ENCODE measurements at places on chromosomes 5 and 9.

DNA sequence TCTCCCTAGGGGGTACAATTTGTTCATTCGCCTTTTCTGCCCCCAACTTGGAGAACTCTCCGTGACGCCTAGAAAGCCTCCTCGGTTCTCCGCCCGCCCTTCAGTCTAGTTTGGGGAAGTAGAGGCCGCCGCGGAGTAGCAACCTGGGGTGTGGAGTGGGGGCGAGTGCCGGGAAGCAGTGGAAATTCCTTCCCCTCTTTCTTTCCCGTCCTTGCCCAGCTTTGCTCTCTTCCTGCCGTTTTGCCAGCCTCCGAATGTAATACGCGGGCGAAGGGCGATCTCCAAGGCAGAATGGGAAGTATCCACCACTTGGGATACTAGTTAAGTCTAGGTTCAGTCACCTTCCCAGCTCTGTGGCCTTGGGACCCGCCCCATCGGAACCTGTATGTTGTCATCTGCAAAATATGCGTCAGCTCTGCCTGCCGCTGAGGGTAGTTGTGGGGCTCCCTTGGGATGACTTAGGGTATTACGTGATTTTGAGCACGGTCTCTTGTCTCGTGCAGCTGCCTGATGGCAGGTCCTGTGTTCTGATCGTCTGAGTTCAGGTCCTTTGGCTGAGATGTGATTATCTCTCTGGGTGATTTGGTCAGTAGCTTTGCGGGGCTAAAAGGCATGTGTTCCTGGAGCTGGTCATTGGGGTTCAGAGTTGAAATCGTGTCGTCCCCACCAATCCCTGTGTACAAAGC lies 724 bp downstream of the PAM start:
- DNase-seq = peak; percentile 82

- DNase-seq = no peak
Measured at GRCh38 chr5:167295681-167296005, 995.8 kb upstream of the WWC1 start.

- no peak for DNase-seq
Measured at GRCh38 chr5:144232285-144232684, 61.6 kb downstream of the KCTD16 start.

DNA sequence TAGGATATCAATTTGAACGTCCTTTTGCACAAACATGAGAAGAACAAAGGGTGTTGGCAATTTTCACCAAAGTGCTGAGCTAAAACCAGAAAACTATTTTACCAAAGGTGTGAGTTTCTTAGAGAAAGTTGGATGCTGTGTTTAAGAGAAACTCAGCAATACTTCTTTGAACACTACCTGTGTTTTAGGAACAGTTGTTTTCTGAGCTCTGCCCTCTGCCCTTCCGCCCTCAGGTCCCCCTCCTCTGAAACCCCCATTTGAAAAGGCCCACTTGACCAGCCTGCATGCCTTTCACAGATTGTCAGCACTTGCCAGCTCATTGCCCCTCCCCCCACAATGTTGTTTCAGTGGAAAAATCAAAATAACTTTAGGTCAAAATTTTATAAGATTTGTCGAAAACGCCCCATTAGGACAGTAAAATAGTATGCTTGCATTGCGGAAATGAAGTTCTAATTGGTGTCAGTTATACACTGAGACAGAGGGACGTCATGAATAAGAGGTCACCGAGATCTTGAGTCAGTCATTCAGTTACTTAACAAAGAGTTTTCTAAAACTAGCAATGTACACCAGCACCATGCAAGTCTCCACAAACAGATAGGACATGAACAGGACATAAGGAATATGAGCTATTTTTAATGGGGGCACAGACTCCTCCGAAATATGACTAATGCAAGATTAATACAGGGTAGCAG lies 61.9 kb upstream of the IL7R start:
- DNase-seq = no peak

DNA sequence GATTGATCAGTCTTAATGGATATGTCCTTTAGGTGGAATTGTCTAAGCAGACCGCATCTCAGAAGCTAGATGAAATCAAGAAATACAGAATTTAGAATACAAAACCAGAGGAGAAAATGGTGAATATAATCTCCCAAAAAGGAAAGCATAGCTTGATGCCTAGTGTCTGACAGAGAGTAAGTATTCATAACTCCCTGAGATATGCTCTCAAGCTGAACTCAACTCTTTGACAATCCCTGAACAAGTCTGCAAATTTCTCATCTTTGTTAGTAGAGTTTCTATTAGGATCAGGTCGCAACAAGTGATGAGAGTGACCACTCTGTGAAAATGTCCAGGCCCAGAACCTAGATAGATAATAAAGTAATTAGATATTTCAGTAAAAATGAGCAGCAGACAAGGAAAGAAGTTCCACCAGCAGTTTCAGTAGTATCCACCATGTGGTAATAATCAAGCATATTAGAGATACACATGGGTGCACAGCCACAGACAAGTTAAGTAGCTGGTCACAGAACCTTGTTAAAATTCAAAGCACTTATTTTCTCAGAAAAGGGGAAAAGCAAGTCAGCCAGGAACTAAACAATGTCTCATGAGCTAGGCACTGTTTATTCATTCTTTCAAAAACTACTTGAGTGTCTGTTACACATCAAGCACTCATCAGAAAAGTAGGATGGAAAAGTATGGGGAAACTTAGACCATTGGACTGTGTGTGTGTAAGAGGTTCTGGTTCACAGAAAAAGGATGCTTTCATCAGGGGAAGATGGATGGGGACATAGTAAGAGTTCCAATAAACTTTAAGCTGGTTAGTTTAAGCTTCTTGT lies 481.5 kb upstream of the TUSC1 start:
- DNase-seq = no peak

DNA sequence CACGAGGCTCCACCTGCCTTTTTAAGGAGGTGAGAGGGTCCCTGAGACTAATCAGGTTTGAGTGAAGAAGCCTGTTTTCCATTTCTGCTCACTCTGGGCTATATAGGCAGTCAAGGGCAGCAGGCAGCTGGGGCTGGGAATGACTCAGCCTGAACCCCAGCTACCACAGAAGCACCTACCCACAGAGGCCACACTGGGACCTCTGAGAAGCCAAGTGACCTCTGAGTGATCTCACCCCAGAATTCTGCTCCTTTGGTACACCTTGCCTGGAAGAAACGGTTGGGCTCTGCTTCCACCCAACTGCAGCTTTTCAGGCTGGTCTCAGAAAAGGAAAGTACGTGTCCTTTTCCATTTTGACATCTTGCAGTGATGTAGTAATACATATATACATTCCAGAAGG lies 6.8 kb downstream of the FAM219A start:
- DNase-seq = no peak

DNA sequence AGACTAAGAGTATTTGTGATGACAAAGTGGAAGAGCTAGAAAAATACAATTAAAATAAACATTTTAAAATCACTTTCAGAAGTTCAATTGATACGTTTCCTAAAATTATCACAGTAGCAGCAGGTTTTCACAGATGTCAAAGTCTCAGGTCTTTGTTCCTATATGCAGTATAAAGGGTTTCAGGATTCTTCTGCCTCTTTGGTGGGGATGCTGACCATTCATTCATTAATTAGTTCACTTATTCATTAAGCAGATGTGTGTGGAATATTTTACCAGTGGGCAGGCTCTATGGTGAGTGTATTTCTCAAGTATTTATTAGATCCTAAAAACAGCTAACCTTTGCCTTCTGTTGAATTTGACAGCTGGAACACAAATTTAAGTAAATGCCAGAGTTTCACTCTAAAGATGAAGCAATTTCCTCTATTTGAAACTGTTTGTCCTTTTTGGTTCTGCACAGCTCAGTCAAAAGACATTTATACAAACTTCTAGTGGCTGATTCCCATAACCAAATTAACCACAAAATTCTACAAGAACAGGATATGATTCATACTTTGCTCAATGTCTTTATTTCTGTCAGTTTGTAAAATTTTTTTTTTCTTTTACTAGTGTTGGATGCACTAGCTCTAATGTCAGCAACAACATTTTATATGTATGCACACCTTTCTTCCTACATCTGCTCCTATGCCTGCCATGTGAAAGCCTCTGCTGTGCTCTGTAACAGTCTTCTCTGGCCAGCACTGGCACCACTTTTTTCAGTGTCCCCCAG lies 75.9 kb upstream of the PRR16 start:
- DNase-seq = no peak

- no peak for DNase-seq
Measured at GRCh38 chr9:16001856-16002255, 449.0 kb downstream of the CCDC171 start.

- DNase-seq = no peak
Measured at GRCh38 chr5:152599096-152599495, 194.0 kb upstream of the NMUR2 start.

DNA sequence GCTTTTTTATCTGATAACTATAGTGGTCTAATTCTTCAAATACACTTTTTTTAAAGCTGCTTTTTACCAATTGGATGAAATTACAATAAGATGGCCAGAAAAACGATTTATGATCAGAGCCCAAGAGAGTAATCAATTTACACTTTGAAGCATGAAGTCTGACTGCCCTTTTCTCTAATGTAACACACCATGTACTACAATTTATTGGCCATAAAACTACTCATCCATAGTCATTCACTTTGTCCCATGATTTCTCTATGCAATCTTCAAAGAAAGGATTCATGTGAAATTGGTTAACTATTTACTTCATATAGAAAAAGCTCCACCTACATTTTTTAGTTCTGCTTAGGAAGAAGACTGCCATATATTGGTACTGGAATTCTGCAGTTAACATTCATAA lies 73.6 kb upstream of the CAST start:
- no peak for DNase-seq

DNA sequence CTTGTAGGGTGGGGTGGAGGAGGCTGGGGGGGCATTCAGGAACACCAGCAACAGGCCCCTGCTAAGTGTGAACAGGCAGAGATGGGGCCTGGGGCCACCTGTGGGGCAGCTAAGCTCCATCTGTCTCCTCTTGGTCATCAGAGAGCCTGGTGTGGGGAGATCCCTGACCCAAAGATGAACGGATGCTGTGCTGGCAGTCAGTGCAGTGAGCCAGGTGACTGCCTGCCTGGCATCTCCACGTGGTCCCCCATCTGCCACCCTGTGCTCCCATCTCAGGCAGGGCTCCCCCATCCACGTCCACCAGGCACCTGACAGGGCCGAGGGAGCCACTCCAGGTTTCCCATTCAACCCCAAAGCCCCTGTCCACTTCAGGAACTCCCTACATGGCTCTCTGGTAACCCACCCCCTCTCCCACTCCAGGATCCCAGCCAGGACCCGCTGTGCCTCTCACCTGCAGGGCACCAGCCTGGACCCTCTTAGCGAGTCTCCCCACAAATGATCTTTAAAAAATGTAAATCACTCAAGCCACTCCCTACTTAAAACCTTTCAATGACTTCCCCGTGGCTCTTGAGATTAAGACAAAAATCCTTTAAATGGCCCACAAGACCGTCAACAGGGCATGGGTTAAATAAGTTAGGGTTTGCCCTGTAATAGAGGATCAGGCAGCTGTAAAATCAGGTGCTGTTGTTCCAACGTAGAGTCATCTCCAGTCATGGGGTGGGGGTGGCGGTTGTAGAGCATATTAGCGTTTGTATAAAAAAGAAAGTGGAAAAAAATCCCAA lies 60.8 kb downstream of the LMX1B start:
- DNase-seq = no peak

GRCh38 chr5:111820072-111820471 lies 63.1 kb upstream of the NREP start:
- no peak for DNase-seq

DNA sequence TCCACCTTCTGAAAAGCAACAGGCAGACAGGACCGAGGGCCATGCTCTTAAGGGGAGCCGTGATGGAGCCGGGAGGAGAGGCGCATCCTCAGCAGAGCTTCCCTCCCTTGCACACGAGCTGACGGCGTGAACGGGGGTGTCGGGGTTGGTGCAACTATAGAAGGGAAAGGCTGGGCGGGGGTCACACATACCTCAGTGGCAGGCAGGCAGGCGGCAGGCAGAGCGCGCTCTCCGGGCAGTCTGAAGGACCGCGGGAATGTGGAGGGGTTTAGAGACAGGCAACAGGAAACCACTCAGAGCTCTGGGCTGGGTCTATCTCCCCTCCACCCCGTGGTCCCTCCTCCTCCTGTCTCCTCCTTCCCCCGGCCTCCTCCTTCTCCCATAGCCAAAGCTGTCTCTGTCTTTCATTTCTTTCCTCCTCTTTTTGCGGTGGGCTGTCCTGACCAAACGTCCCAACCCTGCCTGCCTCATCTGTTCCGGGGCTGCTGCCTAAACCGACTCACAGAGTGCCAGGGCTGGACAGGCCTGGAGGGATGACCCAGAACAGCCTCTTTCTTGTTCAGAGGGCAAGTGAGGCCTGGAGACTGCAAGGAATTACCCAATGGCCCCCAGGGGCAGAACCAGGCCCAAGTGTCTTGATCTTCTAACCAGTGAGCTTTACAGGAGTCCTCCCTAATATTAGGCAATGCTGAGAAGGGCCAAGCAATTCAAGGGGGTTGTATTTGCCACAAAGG lies at the start of gene SPARC:
Gene SPARC (minus strand): TSS at position 242 of the 734 bp plus-strand sequence. CDS start 10,727 bp downstream, outside the sequence.
- no peak for DNase-seq

- DNase-seq = no peak
Measured at GRCh38 chr9:3014178-3014577, 170.3 kb upstream of the PUM3 start.

GRCh38 chr5:38697013-38697412 lies 140.6 kb upstream of the LIFR start:
- no peak for DNase-seq

DNA sequence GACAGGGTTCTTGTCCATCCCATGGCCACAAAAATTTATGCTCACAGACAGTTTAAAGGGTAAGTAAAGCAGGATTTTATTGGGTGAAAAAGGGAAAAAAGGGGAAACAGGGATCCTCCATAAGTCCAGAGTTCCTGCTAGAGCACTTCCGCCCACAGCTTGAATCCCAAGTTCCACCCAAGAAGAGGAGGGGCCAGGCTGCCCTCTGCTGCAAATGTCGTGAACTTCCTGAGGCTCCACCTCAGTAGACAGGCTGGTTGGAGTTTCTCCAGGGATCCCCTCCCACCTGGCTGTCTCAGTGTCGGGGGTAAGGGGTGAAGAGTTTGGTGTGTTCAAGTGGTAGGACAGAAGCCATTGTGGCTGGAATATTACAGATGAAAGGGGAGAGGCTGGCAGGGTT lies 275.0 kb upstream of the SGCD start:
- peak; percentile 28 for DNase-seq

DNA sequence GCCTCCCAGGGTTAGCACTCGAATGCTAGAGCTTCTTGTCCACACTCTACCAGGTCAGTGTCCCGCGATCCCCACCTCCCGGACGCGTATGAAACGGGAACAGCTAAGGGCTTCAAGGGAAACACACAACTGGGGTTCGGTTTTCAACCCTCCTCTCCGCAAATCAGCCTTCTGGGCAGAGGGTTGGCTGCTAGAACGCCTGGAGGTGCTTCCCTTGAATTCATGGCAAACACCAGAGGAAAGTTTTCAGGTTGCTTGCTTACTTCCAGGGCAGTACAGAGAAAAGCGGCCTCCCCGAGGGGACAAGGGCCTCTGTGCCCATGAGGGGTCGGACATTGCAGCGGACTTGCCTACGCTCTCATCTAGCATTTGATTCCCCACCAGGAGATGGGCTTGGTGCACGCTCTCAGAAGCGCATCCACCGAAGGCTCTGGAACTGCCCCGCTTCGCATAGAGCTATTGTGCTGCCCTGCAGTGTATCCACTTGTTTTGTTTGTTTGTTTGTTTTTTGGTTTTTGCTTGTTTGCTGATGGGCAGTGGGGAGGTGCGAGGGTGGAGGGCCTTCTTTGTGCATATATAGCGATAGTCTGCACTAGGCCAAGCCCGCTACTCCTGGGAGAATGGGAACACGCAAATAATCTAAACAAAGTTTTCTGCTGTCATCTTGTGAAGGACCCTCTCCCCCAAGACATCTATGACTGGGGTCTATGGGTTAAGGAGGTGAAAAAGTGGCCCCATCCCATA lies 1.3 kb upstream of the DMRT3 start:
- no peak for DNase-seq
